ENCODE measurements at places on chromosomes 2 and 18.

DNA sequence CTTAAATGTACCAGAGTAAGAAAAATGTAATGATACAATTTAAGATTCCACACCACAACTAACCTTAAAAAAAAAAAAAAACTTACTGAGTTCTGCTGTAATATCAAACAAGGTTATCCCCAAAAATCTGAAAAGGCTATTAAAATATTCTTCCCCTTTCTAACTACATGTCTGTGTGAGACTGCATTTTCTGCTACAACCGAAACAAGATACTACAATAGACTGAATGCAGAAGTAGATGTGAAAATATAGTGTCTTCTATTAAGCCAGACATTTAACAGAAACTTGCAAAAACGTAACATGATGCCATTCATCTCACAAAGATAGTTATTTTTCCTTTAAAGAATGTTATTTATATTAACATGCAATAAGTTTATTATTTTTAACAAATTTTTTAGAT lies 16.2 kb downstream of the SS18 start:
- DNase-seq, result no peak

GRCh38 chr2:15993232-15993610 lies 52.9 kb downstream of the MYCN start:
- no peak for DNase-seq

- no peak for DNase-seq
These were observed 119.5 kb downstream of the LIPG start for GRCh38 chr18:49681387-49681786.

GRCh38 chr2:143058851-143059250 lies 70.4 kb upstream of the ARHGAP15 start:
- no peak for DNase-seq

- DNase-seq, result no peak
These were observed 163.0 kb upstream of the NOSTRIN start for GRCh38 chr2:168639441-168639898.

GRCh38 chr2:238914648-238915015 lies 66.7 kb downstream of the TWIST2 start:
- DNase-seq, result no peak

DNA sequence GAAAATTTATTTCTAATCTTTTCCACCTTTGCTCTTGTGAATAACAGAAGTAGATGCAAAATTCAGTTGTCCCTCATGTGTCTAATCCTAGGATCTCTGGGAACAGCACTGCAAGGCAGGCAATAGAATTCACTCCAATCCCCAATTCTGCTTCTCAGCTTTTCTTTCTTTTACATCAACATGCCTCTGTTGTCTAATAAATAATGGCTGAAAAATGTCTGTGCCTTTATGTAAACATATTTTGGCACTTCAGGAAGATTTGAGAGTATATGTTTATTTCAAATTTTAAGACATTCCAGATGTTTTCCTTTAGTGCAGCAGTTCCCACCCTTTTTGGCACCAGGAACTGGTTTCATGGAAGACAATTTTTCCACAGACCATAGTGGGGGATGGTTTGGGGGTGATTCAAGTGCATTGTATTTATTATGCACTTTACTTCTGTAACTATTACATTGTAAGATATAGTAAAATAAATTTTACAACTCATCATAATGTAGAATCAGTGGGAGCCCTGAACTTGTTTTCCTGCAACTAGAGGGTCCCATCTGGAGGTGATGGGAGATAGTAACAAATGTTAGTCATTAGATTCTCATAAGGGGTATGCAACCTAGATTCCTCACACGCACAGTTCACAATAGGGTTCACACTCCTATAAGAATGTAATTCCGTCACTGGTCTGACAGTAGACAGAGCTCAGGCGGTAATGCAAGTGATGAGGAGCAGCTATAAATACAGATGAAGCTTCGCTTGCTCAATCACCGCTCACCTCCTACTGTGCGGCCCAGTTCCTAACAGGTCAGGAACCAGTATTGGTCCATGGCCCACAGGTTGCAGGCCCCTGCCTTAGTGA lies 590.3 kb upstream of the CNTNAP5 start:
- DNase-seq, result no peak

GRCh38 chr2:113098041-113098440 lies 29.4 kb upstream of the IL1RN start:
- DNase-seq, result no peak

- no peak for DNase-seq
These were observed 433.2 kb upstream of the RGPD4 start for GRCh38 chr2:107393516-107393915.

GRCh38 chr2:241051578-241052487 lies 50.3 kb downstream of the MTERF4 start:
- no peak for DNase-seq

GRCh38 chr2:114812261-114812660 lies 369.8 kb downstream of the DPP10 start:
- DNase-seq, result no peak

All from D721Med (cell line).